NCI-H524 treated with DMSO at 0.1 percent for 48 hours (cell line): ENCODE measurements at places on chromosomes 1 and 21.

DNA sequence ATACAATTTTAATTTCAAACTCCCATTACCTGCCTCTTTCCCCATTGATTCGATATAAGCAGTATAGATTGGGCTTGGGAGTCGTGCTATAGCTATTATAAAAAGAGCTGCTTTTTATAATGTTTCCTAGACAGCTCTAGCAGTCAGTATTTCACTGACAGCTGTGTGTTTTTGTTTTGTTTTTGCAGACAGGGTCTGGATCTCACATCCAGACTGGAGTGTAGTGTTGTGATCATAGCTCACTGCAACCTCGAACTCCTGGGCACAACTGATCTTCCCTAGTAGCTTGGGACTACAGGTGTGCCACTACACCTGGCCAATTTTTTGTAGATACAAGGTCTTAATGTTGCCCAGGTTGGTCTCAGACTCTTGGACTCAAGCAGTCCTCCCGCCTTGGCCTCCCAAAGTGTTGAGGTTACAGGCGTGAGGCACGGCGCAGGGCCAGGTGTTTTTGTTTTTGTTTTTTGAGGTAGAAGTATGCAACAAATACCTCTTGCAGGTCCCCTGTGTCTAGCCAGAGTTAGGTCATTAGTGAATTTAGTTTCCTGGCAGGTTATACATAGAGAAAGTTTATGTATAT, 1.7 kb downstream of the NASP start:
- no peak for DNase-seq

GRCh38 chr1:243528459-243529121, 272.7 kb downstream of the SDCCAG8 start:
- no peak for DNase-seq

DNA sequence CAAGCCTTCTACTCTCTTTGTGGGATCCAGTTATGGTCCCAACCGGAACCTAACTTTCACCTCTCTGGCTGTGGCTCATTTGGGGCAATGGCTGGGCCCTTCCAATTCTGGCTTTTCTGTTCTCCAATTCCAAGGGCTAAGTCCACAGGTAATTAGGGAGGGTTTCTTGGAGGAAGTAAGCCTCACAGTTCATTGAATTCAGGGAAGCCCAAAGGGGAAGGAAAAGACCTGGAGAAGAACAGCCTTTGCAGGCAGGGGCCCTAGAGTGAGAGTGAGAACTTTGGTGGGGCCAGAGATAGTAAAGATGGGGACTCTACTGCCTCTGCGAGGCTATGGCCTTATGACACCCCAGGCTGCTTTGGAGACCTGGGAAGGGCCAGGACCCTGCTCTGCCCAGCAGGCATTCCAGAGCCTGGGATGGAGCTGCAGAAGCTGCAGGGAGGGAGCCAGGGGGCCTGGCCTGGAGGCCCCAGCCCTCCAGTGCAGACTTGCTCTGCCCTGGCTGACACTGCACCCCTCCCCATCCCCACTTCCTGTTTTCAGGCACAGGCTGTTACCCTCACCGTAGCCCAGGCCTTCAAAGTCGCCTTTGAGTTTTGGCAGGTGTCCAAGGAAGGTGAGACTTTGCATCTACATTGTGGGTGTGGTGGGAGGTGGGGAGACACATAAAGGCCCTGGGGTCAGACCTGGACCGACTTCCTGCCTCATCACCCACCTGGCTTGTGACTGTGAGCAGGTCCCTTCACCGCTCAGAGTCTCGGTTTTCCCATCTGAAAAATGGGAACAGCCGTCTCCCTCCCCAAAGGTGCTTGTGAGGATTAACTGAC, 18.9 kb downstream of the LDLRAP1 start:
- DNase-seq: no peak

GRCh38 chr1:9324246-9325096, 31.8 kb downstream of the SPSB1 start:
- DNase-seq: no peak

DNA sequence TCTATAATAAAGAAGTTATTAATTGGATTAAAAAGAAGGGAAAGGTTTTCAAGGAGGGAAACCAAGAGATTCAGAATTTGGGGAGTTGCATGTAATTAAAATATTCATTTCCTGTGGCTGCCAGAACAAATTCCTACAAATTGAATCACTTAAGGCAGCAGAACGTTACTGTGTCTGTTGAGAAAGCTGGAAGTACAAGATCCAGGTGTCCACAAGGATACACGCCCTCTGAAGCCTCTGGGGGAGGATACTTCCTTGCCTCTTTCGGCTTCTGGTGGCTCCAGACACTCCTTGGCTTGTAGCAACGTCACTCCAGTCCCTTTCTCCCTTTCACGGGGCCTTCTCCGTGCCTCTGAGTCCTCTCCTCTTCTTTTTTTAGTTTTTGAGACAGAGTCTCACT, 67.9 kb downstream of the KAZN start:
- no peak for DNase-seq

DNA sequence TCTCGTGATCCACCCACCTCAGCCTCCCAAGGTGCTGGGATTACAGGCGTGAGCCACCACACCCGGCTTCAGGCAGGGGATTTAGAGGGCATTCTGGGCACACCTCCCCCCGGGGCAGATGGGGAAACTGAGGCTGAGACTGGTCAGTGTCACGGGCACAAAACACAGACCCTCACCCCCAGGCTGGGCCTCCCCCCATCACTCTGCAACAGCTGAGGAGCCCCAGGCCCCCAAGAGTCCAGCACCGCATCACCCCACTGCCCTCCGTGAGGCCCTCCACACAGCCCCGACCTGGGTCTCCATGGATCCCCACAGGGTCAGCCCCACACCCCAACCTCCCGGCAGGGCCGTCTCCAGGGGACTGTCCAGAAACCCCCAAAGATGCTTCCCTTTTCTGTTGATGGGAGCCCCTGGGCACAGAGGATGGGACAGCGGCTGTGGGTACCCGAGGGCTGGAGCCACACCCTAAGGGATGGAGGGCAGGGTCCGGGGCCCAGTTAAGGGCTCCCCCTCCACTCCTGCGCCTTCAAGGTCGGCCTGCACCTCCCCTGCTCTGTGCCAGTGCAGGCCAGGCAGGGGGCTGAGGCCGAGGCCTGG, 11.0 kb downstream of the TNFRSF14 start:
- no peak for DNase-seq

GRCh38 chr1:204867666-204868339, 2.9 kb upstream of the NFASC start:
- DNase-seq: no peak

GRCh38 chr1:235573880-235574279, 69.6 kb upstream of the B3GALNT2 start:
- no peak for DNase-seq

DNA sequence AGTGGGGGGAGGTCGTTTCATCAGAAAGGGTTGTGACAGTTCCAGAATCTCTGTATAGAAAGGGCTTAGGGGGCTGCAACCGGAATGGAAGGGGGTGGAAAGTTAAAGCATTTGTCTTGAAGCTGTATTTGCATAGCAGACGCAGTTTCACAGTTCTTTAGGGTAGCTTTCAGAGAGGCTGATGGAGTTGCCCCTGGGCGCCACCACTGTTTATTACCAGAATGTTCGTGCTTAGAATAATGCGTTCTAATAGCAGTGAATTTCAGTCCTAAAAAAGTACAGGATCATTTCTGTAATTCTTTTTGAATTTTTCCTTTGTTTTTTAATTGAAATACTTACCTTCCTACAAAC, 1.3 kb downstream of the EXO1 start:
- DNase-seq: no peak

GRCh38 chr1:168637350-168637991, 61.1 kb downstream of the XCL1 start:
- DNase-seq: peak; percentile 28

DNA sequence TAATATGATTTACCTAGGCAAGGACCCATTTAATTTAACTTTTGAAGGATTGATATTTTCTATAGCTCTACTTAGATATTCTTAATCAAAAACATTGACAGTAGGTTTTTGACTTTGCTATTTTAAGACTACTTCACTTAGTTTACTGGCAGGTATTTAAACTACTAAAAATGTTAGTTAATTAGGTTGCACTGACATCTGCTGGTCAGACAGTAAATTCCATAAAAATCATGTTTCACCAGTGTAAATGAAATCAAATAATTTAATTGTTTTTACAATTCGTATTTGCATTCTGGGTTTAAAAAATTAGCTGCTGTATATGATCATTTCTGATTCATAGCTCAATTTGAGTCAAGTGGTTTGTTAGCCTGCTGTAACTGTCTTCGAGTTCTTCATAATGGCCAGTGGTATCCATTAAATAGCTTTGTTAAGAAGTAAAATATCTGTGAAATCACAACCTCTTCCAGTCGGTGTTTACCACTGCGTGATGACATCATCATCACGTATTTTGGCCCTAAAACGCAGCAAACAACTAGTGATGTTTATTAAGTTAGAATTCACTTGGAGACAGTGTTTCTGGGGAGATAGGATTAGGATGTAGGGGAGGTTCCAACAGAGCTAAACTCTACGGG, 26.2 kb downstream of the EXTL2 start:
- no peak for DNase-seq

GRCh38 chr1:101260556-101261350, 23.9 kb downstream of the S1PR1 start:
- no peak for DNase-seq

DNA sequence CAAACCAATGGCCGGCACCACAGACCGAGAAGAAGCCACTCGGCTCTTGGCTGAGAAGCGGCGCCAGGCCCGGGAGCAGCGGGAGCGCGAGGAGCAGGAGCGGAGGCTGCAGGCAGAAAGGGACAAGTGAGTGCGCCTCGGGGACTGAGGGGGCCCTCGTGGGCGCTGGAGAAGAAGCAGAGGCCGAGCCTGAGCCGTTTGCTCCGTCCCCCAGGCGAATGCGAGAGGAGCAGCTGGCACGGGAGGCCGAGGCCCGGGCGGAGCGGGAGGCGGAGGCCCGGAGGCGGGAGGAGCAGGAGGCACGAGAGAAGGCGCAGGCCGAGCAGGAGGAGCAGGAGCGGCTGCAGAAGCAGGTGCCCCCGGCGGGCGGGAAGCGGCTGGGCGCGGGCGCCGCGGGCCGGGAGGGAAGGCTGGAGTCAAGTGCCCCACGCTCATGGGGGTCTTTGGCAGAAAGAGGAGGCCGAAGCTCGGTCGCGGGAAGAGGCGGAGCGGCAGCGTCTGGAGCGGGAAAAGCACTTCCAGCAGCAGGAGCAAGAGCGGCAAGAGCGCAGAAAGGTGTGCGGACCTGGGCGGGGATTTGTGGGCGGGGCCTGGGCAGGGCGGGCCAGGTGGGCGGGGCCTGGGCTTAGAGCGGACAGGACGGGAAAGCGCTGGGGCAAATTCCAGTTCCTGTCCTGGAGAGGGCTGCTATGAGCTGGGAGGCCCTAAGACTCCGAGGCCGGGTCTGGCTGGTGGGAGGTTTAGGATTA, 22.7 kb downstream of the MAP7D1 start:
- DNase-seq: no peak

DNA sequence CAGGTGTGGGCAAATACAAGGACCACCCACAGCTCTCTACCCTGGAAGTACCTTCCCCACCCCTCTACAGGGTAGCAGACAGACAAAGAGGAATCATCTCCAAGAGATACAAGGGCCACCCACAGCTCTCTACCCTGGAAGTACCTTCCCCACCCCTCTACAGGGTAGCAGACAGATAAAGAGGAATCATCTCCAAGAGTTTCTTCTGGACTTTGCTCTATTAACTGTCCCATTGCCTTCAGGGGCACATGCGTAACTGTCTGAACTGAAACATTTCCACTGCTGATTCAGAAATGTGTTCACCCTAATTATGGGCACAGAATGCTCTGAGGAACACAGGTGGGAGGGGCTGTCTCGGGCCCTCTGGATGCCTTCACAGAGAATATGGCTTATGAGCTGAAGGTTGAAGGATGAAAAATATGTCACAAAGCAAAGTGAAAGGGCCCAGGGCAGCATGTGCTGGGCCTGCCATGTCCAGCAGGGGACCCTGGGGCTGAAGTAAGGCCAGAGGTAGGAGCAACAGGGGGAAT, 43.9 kb downstream of the ZNF281 start:
- DNase-seq: no peak

DNA sequence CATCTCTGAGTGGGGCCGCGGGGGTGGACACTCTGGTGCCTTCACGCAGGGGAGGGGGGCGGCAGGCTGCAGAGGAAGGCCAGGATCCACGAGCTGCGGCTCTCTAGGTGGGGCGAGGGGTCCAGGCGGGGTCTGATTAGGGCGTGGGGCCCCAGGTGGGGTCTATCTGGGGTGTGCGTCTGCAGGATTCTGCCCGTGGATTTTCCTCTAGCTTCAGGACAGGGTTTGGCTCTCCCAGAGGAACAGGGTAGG, 6.3 kb downstream of the JMJD4 start:
- DNase-seq: no peak

DNA sequence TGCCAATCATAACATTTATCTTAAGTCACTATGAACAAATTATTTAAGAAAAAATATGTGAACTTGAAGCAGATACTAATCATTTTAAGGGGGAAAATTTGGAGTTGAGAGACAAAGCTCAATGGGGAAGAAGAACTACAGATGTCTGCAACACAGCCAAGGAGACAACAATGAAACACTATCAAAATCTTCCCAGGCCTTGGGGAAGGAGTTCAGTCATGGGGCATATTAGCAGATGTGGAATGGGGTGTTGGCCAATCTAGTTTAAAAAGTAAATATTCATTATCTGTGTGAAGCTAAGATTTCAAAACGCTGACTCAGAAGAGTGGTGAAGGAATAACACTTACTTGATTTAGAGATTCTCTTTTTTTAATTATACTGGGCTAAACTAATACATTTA, 671.6 kb upstream of the ZP4 start:
- DNase-seq: no peak

GRCh38 chr1:94958081-94958480, 31.2 kb upstream of the CNN3 start:
- DNase-seq: no peak

GRCh38 chr1:201269900-201270410, 13.4 kb upstream of the PKP1 start:
- no peak for DNase-seq

DNA sequence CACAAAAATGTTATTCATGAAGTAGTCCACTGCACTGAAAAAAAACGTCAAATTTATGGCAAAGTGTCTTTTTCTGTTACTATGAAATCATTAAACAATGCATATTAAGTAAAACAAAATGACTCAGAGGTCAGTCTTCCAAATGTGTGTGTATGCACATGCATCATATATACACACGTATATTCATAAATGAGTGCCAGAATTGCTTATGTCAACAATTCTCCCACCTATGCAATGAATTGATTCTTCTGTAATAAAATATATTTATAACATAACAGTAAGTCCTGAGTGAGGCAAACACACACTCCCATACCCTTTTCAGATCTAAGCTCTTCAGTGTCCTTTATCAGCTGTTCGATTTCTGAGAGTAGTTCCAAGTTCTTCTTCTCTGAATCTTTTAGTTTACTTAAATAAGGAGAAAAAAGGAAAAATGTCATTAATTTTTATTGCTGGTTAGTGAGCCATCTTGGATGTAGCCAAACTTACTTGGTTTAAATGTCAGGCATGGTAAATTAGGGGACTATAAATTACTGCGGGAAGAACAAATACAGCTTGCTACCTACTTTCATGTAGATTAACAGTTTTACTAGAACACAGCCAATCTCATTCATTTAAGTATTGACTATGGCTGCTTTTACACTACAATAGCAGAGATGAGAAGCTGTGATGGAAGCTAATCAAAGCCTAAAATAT, 131.9 kb downstream of the COQ8A start:
- DNase-seq: no peak

GRCh38 chr1:100539836-100540536, 2.0 kb downstream of the GPR88 start:
- DNase-seq: no peak

- no peak for DNase-seq
Observed at GRCh38 chr1:52679048-52679447, 19.1 kb downstream of the COA7 start.

- DNase-seq: no peak
Observed at GRCh38 chr1:96927125-96927524, 205.5 kb downstream of the PTBP2 start.
